Cardiac muscle cell (in vitro differentiated cells and primary cell): ENCODE measurements at places on chromosomes 4 and X.

DNA sequence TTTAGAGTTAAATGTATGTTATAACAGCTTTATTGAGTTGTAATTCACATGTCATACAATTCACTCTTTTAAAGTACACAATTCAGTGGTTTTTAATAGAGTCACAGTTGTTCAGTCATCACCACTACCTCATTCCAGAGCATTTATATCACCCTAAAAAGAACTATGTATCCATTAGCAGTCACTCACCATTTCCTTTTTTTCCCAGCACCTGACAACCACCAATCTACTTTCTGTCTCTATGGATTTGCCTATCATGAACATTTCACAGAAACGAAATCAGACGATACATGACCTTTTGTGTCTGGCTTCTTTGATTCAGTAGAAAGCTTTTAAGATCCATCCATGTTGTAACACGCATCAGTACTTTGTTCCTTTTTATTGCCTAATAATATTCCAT is 52.9 kb upstream of the FRAS1 start:
- no peak for DNase-seq

GRCh38 chr4:80462621-80463091 is 127.1 kb downstream of the CFAP299 start:
- no peak for DNase-seq

GRCh38 chr4:5758741-5759140 is 47.7 kb downstream of the EVC start:
- DNase-seq, result peak; percentile 77

DNA sequence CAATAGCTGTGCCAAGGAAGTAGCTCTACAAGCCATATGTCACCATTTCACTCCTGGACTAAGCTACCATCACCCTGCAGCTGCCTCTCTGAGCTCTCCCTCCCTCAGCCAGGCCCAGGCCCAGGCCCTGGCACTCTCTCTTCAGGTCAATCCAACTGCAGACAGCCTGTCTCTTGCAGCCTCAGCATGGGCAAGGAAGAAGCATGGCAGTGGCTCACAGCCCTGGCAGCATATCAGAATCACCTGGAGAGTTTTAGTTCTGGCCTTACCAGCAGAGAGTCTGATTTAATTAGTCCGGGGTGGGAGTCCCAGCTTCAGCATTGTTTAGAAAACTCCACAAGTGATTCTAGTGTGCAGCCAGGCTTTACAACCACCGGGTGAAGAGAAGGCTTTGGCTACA is 31.5 kb downstream of the NALF2 start:
- no peak for DNase-seq

GRCh38 chr4:91319556-91320268 is 984.1 kb upstream of the GRID2 start:
- no peak for DNase-seq

DNA sequence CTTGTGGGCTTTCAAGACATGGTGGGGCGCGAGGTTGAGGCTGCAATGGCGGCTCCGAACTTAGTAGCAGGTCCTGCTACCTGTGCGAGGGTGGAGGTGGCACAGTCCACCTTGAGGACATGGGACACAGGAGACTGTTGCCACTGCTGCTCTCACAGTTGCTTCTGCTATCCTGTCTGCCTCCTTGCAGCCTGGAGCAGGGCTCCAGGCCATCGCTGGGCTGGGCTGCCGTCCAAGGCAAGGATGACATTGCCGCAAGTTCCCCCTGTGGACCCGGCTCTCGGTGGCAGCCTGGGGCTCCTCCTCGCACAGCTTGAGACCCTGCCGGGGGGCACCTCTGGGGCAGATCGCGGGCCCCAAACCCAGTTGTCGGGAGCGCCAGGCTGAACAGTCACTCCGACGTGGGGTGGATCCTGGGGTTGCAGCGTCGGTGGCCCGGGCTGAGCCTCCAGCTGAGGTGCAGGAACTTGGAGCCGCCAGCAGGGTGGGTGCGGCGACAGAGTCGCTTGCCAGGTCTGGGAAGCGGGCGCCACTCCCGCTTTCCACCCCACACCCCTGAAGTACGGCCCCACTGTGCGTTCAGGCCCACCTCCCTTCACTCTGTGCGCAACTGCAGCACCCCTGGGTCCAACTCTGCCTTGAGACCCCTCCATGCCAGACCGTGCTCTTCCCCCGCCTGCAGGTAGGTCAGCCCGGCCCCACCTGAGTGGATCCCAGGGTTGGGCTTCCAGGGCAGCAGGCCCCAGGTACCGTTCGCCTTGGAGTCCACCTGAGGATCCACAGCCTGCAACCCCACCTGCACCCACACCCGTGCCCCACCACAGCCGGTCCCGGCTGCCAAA is 192.7 kb upstream of the NUDT6 start:
- DNase-seq, result no peak

DNA sequence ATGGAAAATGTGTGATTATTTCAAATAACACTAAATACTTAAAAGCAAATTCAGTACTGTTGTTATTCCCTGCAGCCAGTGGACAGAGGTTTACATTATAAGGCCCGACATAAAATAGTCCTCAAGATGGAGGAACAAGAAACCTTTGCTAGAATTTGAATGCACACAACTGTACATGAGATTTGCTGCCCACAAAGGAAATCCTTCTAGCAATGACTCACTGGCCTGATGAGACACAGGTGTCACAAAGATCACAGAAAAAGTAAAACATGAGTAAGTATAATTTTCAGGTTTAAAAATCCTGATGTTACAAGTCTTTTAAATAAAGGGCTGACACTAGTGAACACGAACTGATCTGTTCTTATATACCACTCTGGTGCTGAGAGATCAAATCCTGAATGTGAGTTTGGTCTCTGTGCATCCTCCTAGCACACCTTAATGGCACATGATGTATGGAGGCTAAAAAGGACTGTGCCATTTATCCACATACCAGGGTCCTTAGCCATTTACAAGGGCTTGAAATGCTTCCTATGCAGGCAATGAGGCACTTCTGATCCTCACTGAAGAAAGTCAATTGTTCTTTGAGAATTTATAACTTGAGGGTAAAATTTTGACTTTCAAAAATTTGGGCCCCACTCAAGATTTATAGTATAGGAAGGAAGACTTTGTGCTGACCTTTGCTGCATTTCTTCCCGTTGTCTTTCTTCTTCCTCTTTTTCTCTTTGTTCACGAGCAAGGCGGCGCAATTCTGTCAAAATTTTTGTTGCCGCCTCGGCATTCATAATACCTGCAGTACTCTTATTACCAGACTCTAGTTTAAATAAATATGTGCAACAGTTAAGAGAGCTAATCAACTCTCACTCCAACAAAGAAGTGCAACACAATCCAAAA is 23.0 kb downstream of the MAP7D3 start:
- DNase-seq, result no peak
